ENCODE measurements at places on chromosomes 6 and 20.

- DNase-seq = no peak
These were observed 46.3 kb downstream of the SHLD1 start for GRCh38 chr20:5796331-5797040.

DNA sequence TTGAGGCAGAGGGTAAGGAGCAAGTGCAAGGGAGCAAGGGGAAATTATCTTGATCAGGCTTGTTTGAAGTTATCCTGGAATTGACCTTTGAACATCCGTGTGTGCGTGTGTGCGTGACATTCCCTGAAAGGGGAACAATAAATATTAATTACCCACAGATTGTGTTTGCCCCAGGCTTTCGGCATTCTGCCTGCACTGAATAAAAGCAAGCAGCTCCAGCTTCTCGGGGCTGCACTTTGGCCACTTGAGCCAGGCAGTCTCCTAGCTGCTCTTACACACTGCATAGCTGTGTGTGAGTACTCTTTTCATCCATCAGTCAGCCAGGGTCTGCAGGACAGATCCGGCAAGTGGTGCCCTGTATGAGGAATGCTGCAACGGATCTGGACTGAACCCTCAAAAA, 107.7 kb upstream of the BTN3A2 start:
- no peak for DNase-seq

DNA sequence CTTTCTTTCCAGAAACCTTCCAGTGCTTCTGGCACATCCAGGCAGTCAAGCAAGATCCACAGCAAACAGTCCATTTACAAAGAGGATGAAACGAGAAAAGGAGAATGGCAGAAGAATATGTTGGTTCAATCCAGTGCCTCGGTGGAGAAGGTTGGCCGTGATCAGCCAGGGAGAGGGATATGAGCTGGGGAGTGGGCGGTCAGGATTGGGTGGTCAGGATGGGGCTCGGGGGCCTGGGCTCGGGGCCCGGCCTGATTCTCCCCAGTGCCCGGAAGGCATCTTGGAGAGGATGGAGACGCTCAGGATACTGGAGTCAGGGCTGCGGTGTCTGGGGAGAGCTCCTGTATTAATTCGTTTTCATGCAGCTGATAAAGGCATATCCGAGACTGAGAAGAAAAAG, 61.3 kb downstream of the EFCAB8 start:
- DNase-seq = no peak

GRCh38 chr20:58174708-58175280, 53.7 kb downstream of the ANKRD60 start:
- DNase-seq = no peak

DNA sequence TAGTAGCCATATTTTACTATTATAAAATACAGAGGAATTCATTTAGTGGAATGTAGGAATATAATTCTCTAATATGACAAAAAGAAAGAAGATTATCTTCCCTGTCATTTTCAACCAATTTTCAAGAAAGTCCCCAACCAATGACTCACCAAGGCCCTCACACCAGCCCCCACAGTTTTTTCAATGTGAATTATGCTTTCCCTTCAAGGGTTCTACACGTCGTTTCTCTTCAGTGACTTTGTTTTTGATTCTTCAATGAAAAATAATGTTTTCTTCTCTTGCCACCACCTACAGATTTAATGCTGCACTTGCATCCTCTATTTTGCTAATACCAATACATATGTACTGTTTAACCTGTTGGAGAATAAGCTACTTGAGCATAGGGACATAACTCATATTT, 841.3 kb downstream of the PHF3 start:
- DNase-seq = no peak

GRCh38 chr6:108771421-108771820, 76.8 kb upstream of the ARMC2 start:
- no peak for DNase-seq

- DNase-seq = no peak
These were observed 46.0 kb downstream of the TFEB start for GRCh38 chr6:41689171-41690008.

- DNase-seq = no peak
These were observed 11.4 kb downstream of the FOXS1 start for GRCh38 chr20:31833931-31834521.

GRCh38 chr20:56628015-56628872, 862 bp upstream of the TFAP2C start:
- DNase-seq = peak; percentile 83

GRCh38 chr20:32366380-32366779, 8.2 kb downstream of the ASXL1 start:
- no peak for DNase-seq

DNA sequence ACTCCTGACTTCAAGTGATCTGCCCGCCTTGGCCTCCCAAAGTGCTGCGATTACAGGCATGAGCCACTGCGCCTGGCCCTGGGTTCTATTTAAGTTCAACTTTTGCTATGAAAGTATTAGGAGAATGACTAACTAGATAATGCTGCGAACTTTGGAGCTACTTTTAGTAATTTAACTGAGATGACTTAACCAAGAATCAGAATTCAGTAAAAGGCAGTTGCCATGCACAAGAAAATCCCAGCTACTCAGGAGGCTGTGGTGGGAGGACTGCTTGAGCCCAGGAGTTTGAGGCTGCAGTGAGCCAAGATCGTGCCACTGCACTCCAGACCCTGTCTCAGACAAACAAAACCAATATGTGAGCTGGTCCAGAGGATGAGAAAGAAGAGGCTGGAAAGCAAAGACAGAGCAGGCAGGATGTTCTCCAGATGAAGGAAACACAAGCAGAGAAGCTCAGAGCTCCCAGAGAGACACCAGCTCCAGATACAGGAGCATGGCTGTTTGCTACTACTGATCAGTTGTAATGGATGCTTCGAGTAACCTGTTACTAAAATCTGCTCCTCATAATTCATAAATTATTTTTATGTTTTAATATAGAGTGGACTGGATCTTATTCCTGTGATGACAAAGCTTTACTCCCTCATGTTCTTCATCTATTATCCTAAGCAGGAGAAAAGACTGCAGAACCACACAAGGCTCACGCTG, 23.9 kb downstream of the ZNF217 start:
- DNase-seq = no peak

DNA sequence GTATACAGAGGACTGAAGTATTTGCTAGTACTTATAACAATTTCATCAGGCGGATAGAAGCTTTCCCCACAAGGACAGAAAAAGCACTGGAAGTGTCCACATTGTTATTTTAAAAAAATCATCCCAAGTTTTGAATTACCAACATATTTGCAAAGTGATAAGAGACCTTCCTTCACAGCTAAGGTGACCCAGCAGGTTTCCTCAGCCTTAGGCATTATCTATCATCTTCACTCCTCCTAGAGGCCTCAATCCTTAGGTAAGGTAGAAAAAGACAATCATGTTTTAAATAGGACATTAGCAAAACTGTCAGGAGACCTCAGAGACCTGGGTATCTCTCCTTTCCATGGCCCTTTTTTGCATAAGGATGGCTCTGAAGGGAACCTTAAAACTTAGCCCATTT, 72.5 kb upstream of the CHD6 start:
- no peak for DNase-seq

- DNase-seq = no peak
These were observed 1343.6 kb upstream of the CITED2 start for GRCh38 chr6:140718021-140718420.

GRCh38 chr6:45955597-45955996, 60.1 kb downstream of the CLIC5 start:
- DNase-seq = no peak

DNA sequence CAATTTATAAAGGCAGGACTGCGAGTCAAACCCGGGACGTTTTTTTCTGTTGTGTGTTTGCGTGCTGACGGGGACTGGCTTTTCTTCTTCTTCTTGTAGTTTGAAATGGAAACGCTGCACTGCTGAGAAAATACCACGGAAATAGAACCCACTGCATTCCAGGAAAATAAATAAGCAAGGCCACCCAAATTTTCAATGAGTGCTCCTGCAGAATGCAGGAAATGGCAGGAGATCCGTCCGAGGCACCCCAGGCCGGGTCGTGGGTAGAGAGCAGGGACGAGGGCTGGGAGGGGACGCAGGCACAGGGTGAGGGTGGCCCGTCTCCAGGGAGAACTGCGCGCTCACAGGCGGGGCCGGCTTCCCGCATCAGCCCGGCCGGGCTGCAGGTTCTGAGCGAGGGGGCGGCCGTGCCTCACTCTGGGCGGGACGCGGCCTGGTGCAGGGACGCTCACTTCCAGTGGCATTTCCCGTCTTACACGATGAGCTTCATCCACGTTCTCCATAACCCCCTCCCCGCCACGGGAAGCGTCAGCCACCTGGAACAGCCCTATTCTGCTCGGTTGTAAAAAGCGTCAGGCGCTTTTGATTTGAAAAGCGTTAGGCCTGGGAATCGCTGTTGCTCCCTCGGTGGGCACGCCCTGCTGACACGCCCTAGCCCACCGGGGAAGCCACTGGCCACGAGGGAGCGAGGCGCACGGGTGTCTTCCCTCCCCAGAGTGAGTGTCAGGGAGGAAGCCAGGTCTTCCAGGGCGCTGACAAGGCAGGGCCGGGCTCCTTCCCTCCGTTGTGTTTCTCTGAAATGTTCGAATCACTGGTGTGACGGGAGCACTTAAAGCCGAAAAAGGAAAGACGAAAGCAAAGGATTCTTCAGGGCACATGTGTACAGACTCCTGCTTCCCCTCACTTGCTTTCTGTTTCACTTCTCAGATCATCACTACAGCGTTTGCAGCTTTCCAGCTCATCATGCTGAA, 17.9 kb upstream of the EXOC2 start:
- peak; percentile 78 for DNase-seq

- DNase-seq = no peak
These were observed 17.5 kb downstream of the PPARD start for GRCh38 chr6:35359744-35360348.

GRCh38 chr6:168526841-168527281, 85.9 kb downstream of the SMOC2 start:
- peak; percentile 33 for DNase-seq

DNA sequence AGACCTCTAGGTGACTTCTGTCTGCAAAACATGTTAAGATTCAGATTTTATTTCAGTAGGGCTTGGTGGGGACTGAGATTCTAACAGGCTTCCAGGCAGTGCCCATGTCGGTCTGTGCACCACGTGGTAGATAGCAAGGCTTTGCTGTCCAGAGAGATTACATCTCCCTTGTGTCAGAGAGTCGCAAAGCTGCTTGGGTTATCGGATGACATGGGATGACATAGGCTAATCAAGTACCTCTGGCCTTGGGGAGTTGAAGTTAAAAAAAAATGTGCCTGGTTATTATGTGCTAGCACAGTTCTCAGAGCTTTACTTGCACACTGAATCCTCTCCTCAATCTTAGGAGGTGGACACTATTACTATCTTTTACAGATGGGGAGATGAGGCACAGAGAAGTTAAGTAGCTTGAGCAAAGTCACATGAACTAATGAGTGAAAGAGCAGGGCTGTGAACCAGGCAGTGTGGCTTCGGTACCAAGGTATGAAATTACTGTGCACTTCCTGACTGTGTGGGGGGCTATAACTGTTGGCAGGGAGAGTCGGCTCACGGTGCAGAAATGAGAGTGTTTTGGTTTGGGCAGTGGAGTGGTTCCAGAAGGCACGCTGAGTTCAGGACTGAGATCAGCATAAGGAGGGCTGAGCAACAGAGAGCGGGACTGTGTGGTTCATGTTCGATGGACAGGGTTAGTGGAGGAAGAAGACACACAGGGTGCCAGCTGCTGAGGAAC, 41.1 kb downstream of the FARS2 start:
- DNase-seq = no peak

DNA sequence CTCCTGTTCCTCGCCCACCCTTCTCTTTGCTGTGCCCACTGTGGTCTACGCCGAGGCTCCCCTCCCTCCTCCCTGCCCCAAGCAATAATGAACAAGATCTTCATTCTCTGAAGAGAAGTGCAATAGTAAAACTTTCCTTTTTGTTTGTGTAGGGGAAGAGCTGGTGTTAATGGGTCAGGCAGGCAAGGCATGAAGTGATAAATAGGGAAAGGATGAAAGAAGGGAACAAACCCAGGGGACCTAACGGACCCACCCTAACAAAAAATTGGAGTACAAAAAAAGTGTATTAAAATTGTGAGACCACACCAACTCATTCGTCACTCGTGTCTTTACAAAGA, 66.9 kb downstream of the ZBTB2 start:
- DNase-seq = no peak

- no peak for DNase-seq
These were observed 19.1 kb downstream of the PCK1 start for GRCh38 chr20:57579898-57580447.

Measured in islet precursor cell (in vitro differentiated cells).